T-helper 9 cell (primary cell): ENCODE measurements at places on chromosomes 4 and X.

DNA sequence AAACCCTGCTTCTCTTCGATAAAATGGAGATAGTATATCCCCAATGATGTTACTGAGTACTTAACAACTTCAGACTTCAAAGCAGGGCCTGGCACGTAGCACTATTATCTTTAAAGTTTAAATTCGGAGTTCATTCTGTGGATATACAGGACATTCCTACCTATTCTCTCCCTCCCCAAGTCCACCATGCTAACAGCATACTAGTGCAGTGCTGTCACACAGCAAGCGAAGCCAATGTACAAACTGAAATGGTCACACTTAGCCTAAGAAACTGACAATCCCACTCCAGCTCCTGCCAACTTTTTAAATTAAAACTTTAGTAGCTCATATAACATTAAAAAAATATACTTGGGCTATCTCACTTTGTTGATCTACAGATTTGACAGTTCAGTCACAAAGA is 1.2 kb upstream of the DNAJB14 start:
- no peak for DNase-seq

- no peak for DNase-seq
Measured at GRCh38 chr4:98522062-98522461, 136.3 kb downstream of the TSPAN5 start.

DNA sequence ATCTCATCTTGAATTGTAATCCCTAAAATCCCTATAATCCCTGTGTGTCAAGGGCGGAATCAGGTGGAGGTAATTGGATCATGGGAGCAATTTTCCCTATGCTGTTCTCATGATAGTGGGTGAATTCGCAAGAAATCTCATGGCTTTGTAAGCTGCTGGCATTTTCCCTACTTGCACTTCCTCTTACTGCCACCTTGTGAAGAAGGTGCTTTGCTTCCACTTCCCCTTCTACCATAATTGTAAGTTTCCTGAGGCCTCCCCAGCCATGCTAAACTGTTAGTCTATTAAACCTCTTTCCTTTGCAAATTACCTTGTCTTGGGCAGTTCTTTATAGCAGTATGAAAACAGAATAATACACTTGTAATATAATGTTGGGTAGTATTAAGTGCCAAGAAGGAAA is 1087.4 kb upstream of the SLIT2 start:
- DNase-seq: no peak

GRCh38 chr4:140693562-140693961 is 62.6 kb downstream of the TBC1D9 start:
- no peak for DNase-seq

GRCh38 chr4:54941994-54942552 is 183.3 kb downstream of the KDR start:
- peak; percentile 2 for DNase-seq

DNA sequence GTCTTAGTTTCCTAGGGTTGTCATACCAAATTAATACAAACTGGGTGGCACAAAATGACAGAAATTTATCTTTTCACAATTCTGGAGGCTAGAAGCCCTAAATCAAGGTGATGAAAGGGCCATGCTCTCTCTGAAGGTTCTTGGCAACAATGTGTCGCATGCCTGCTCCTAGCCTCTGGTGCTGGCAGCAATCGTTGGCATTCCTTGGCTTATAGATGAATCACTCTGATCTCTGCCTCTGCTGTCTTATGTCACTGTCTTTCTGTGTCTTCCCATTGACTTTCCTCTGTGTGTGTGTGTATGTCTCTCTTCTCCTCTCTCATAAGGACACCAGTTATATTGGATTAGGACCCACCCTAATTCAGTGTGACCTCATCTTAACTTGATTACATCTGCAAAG is 15.9 kb upstream of the INTU start:
- no peak for DNase-seq

DNA sequence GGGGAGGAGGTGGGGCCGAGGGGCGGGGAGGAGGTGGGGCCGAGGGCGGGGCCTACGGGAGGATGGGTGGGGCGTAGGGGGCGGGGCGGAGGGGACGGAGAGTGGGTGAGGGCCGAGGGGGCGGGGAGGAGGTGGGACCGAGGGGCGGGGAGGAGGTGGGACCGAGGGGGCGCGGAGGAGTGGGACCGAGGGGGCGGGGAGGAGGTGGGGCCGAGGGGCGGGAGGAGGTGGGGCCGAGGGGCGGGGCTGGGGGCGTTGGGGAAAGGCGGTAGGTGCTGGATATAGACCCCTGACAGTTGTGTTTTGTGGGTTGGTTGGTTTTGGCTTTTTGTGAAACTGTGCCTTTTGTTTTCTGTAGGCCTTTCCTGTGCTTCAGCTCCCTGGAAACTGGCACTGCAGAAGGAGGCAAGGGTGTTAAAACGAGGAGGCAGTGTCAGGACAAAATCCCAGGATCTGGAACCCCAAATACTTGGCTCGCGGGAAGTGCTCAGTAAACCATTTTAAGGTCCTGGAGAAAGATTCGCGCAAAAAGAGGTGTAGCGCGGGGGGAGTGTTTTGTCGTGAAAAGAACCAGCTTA is 580 bp upstream of the MMGT1 start:
- no peak for DNase-seq

GRCh38 chrX:44747317-44747716 is 96.5 kb upstream of the DUSP21 start:
- DNase-seq: no peak

GRCh38 chr4:56914336-56914735 is 6.6 kb downstream of the REST start:
- DNase-seq: no peak

- DNase-seq: no peak
Measured at GRCh38 chrX:101232316-101232715, 12.7 kb downstream of the DRP2 start.

GRCh38 chr4:163482190-163482589 is 8.6 kb upstream of the TKTL2 start:
- no peak for DNase-seq

DNA sequence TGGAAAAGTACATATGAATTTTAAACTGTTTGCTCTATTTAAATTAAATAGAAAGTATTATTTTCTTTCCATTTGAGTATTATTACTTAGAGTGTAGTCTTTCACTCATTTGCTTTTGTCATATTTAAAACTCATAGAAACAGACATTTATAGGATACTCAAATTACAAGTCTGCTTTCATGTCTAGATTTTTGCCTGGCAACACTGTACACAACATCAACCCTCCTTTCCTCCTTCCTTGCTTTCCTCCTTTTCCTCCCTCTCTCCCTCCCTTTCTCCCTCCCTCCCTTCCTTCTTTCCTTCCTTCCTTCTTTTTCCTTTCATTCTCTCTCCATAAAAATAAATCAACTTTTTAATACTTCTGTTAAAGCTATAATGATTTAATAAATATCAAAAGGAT is 2361.2 kb downstream of the ARAP2 start:
- no peak for DNase-seq

- DNase-seq: no peak
Measured at GRCh38 chrX:150148749-150149672, 210.7 kb upstream of the EOLA2 start.

GRCh38 chr4:1137063-1137776 is 23.9 kb upstream of the RNF212 start:
- DNase-seq: no peak

GRCh38 chr4:147620315-147620714 is 3.1 kb downstream of the TMEM184C start:
- DNase-seq: no peak

DNA sequence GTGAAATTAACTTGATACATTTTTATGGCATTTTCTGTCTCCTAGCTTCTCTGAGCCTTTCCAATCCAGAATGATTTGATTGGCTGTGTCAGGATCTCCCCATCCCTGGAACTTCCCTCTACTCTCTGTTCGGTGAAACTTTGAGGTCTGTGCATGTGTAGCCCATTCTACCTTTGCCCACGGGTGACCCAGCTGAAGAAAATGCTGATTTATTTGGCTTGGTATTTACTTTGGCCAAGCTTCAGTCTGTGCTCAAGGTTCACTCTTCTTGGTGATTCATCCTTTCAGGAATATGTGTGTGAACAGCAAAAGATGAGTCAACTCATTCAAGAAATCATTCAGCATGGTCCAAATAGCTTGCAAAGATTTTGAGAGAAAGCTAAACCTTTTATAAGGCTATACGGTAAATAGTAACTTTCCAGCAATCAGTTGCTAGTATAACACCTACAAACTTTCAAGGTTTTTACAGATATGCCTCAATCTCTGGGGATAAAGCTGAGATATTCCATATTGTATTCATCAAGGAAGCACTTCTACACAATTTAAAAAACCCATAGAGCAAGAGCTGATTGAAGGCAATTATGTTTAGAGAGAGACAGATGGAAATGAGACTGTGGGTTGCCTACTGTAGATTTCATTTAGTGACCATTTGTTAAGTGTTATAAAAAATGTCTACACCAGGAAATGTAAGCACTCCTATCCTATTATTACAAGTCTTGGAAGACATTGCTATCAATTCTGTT is 233.9 kb upstream of the CXXC4 start:
- DNase-seq: no peak

DNA sequence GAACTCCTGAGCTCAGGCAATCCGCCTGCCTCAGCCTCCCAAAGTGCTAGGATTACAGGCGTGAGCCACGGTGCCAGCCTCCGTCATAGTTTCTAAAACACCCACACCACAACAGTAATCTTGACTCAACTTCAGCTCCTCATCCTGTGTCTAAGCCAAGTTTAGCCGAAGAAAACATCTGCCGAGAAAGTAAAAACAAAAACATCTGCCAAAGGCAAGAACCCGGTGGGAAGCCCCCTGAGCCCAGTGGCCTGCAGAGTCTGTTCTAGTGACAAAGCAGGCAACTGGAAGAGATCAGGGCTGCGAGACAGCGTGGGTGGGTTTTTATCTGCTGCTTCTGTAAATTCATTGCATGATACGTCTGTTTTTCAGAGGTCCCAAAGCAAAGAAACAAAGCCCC is 26.6 kb upstream of the CD99 start:
- DNase-seq: no peak

- no peak for DNase-seq
Measured at GRCh38 chrX:150429594-150429993, 66.5 kb downstream of the MAMLD1 start.

GRCh38 chr4:121736735-121737351 is 28.1 kb downstream of the SMIM43 start:
- DNase-seq: no peak

GRCh38 chrX:107659286-107659685 is 31.0 kb downstream of the PRPS1 start:
- DNase-seq: no peak

- no peak for DNase-seq
Measured at GRCh38 chr4:86981789-86982188, 47.0 kb downstream of the AFF1 start.

GRCh38 chr4:89316211-89316610 is 8.6 kb upstream of the GPRIN3 start:
- DNase-seq: no peak

GRCh38 chr4:67048530-67048929 is 496.8 kb downstream of the CENPC start:
- no peak for DNase-seq

DNA sequence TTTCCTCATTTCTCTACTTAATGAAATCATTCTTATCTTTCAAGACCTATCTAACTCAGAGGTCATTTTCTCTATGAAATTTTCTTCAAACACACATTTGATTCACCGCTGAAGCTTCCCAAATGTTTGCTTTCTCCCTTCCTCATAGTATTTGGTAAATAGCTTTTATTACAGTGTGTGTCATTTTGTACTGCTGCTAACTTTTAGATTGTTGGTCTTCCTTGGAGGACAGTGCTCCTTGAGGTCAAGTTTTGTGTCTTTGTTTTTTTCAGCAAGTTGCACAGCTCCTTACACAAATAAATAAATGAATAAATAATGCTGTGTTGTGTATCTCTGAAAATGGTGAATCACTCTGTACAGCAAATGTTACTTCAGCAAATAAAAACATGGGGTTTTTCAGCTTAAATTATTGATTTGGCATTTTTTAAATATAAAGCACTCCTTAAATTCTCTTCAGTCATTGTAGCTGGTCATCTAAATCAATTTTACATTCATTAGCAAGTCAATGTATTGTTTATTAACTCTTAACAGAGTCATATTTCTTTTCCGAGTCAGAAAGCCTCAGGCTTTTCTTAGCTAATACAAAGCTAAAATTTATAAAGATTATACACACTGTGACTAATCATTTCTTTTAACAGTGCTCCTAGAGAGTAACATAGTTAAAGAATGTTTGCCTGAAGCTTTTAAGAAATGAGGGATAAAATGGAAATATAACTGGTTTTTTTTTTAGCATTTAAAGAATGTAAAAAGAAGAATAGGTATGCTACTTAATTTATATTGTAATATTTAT is 30.1 kb upstream of the MAD2L1 start:
- no peak for DNase-seq

DNA sequence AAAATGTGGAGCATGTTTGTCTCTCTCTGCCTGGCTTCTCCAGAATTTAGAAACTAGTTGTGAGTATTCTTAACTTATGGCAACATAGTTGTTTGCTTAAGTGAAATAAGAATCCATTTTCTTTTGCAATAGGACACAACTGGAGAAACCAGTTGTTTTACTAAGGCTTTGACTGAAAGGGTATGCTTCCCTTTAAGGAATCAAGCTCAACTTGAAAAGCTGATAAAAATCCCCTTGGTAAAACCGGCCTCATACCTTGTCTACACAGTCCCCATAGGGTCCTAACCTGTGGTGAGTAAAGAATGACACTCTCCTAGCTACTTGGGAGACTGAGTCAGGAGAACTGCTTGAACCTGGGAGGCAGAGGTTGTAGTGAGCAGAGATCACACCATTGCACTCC is 139.8 kb downstream of the NR3C2 start:
- no peak for DNase-seq

- DNase-seq: no peak
Measured at GRCh38 chr4:54526560-54526959, 131.2 kb upstream of the KIT start.

- no peak for DNase-seq
Measured at GRCh38 chrX:67917421-67918010, 373.7 kb downstream of the AR start.
